GM20000 (cell line): ENCODE measurements at places on chromosomes 16 and 17.

DNA sequence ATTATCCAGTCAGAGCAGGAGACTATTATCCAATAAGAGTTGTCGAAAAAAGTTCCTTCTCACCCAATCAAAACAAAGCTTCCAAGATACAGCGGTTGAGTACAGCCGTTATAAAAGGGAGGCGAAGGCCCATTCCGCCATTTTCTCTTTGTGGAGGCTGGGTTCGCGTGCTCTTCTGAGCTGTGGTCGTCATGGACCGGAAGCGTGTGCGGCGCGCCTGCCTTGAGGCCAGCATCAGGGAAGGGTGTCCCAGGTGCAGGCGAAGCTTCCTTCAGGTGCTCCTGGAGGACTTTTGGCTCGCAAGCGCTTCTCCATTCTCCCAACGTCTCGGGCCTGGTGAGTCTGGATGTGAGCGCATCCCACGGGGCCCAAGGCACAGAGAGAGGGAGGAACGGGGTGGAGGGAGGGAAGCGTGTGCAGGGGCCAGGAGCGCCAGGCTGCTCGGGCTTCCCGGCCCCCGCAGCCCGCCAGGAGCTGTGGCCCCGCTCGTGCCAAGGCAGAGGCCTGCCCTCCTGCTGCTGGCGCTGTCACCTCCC, 99.2 kb downstream of the GOSR1 start:
- DNase-seq = no peak

DNA sequence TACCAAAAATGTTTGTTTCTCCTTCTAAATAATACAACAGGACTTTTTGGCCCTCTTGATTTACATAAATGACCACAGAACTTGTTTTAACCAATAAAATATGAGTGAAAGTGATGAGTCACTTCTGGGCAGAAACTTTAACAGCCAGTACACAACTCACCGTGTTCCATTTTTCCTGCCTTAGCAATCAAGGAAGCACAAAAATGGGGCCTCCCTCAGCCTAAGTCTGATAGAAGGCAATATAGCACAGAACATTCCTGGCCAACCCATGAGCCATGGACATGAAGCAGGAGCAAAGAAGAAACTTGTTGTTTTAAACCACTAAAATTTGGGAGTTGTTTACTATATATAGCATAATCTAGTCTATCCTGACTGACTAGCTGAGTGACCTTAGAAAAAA, 61.1 kb upstream of the MTMR4 start:
- no peak for DNase-seq

GRCh38 chr16:56688762-56689161, 6.5 kb downstream of the MT1X start:
- DNase-seq = no peak

GRCh38 chr17:49120166-49120565, 12.4 kb upstream of the B4GALNT2 start:
- DNase-seq = no peak

DNA sequence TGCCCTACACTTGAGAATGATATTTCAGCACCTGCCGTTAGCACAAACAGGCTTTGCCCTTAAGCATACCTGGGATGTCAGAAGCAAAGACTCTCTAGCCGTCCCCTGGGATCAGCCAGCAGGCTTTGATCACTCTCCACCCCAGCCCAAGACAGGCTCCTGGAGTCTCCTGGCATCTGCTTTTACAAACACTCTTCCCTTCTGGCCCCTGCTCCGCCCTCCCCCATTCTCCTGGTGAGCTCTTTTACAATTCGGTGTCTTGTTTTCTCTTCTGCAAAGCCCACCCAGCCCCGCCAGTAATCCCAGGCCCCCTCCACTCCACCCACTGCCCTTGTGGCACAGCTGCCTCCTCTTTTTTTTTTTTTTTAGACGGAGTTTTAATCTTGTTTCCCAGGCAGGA, 50.4 kb downstream of the KATNIP start:
- DNase-seq = no peak
